Heart right ventricle (tissue), 16 donors: ENCODE measurements at places on chromosomes 16 and 17. TPM values are rescaled to one million over a fixed set of nuclear protein-coding genes. Genes with fewer than 3 reads are reported as not detected.

DNA sequence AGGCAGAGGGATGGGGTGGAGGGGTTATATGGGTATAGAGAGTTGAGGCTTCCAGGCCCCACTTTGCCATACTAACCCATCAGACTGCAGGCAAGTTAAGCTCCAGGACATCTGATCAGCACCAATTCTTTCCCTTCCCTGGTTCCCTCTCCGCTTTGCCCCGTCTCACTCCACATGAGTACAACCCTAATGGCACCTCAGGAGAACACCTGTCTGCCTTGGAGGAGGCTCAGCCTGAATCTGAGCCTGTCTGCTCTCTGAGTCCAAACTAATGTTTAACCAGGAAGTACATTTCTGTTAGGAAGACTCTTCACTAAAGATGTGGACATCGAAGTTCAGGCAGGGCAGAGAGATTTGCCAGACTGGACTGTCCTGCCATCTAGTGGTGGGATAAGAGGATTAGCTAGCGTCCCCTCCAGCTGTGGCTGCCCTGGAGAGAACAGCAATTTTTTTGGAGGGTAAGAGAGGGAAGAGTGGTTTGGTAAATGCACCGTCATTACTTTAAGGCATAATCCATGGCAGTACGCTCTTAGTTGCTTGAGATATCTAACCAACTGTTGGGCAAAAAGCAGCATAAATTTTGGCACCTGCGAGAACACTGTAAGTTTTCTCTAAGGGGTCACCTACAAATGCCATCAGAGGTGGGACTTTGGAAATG, 29.2 kb upstream of the LRRC75A start:
- H3K27me3 ChIP-seq, result no peaks in the 10 kb centered on the region
- peaks cover 7% of the 10 kb centered on the region for H3K4me1 ChIP-seq
- peak; percentile 32 for DNase-seq
- H3K36me3 ChIP-seq, result no peaks in the 10 kb centered on the region
- no peak overlapping the region for H3K27ac ChIP-seq
- H3K4me3 ChIP-seq, result no peak overlapping the region

GRCh38 chr17:64196601-64197000, 66.5 kb downstream of the TEX2 start:
- H3K27ac ChIP-seq, result no peak overlapping the region
- H3K4me3 ChIP-seq, result no peak overlapping the region
- no peaks in the 10 kb centered on the region for H3K36me3 ChIP-seq
- peaks cover 26% of the 10 kb centered on the region for H3K4me1 ChIP-seq

- H3K36me3 ChIP-seq, result peaks cover 31% of the 10 kb centered on the region
- no peak for DNase-seq
- H3K4me3 ChIP-seq, result no peak overlapping the region
- no peak overlapping the region for H3K27ac ChIP-seq
- peaks cover 15% of the 10 kb centered on the region for H3K4me1 ChIP-seq
These were observed 11.0 kb downstream of the CSF3 start for GRCh38 chr17:40025991-40026815.

Gene ABCC11
- 0.24 TPM for total RNA-seq

GRCh38 chr17:10698096-10698818, 863 bp downstream of the ADPRM start:
- peak overlapping the region; percentile 84 for H3K4me3 ChIP-seq
- H3K27ac ChIP-seq, result peak overlapping the region; percentile 77
- no peaks in the 10 kb centered on the region for H3K27me3 ChIP-seq
- no peak for DNase-seq

Gene GPS1
- total RNA-seq, result 86.9 TPM

GRCh38 chr16:85612191-85612800, 826 bp upstream of the GSE1 start:
- H3K4me1 ChIP-seq, result peaks cover 54% of the 10 kb centered on the region
- DNase-seq, result peak; percentile 81
- peak overlapping the region; percentile 55 for H3K4me3 ChIP-seq
- H3K36me3 ChIP-seq, result no peaks in the 10 kb centered on the region
- no peaks in the 10 kb centered on the region for H3K27me3 ChIP-seq

DNA sequence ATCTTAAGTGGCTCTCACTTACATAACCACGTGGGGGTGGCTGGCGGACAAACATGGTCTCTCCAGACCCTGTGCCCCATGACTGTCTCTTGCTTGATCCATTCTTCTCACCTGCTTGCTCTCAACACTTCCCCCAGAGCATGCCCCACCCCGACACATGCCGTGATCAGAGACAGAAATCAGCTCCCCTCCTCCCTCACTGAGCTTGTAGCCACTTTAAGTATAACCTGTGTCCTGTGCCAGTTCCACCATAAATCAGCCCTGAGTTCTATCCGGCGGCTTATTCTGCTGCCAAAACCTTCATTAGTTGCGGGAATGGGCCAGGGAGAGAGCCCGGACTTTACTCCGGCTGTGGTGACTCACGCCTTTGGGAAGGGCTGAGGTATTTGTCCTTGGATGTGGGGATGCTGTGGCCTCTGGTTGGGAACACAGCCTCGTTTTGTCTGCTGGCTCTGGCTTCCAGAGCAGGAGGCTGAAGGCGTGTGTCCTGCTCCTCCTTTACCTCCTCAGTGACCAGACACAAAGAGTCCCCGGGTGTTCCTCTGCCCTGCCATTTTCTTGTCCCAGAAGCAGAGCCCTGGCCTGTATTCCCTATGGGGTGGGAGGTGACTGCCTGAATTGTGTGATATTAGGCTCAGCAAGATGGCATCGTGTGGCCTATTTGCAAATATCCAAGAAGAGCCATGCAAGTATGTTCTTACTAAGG, 21.1 kb downstream of the ANKRD40 start:
- no peak overlapping the region for H3K27ac ChIP-seq
- H3K27me3 ChIP-seq, result no peaks in the 10 kb centered on the region
- H3K4me1 ChIP-seq, result peaks cover 21% of the 10 kb centered on the region

DNA sequence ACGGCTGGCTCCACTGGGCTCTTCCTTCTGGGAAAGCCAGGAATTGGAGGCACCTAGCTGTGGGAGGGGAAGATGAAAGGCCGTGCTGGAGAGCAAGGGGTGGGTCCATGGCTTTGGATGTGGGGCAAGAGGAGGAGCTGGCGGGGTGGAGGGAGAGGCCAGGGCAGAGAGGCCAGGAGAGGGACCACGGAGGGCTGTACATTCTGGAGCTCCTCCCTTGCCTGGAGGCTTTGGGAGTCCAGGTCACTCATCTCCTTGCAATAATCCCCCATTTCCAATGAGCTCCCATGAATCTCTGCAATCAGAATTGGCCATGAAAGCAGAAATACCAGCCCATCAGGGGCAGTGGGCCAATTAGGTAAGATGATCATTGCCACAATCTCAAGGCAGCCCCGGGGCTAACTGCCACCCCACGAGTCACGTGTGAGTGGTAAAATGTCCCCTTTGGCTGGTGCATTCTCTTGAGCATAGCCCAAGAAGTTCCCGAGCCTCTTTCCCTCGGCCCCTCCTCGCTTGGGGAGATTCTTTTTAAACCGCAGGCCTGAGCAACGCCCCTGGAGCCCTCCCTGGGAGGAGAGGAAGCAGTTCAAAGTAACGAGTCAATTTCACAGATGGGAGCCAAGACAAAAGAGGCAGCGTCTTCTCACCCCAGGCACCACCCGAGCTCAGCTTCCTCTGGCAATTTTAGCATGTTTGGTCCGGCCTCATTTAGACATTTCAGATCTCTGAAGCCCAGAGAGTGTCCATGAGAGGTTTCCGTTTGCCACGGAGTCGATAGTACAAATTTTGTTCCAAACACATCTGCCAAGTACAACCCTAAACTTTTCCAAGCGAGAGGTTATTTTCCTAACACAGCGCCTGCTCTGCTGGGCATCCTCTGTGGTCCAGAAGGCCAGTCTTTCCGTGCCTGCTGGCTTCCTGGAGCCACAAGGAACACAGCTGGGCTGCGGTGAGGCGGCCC, 13.4 kb downstream of the RTN4RL1 start:
- DNase-seq, result no peak
- H3K27me3 ChIP-seq, result no peaks in the 10 kb centered on the region
- H3K27ac ChIP-seq, result peak overlapping the region; percentile 53
- H3K4me1 ChIP-seq, result peaks cover 6% of the 10 kb centered on the region
- H3K36me3 ChIP-seq, result no peaks in the 10 kb centered on the region

- H3K27ac ChIP-seq, result no peak overlapping the region
- DNase-seq, result no peak
- no peaks in the 10 kb centered on the region for H3K36me3 ChIP-seq
- no peak overlapping the region for H3K4me3 ChIP-seq
- no peaks in the 10 kb centered on the region for H3K4me1 ChIP-seq
These were observed 72.3 kb upstream of the MMP2 start for GRCh38 chr16:55406651-55407050.
